Cardiac muscle cell (in vitro differentiated cells and primary cell): ENCODE measurements at places on chromosomes 16 and 17. TPM values are rescaled to one million over a fixed set of nuclear protein-coding genes. Genes with fewer than 3 reads are reported as not detected.

Gene SPNS3
- not detected in 2 replicates for total RNA-seq

Gene HOXB2
- total RNA-seq, result 111 and 114 TPM in 2 replicates

Gene PCGF2
- 14.4 and 21.7 TPM in 2 replicates for total RNA-seq

Gene C16orf54
- not detected in 2 replicates for total RNA-seq

Gene KRTAP16-1
- total RNA-seq, result not detected in 2 replicates

Gene SP6
- 5.8 and 6.3 TPM in 2 replicates for total RNA-seq

Gene SPIRE2
- 4.1 and 7.8 TPM in 2 replicates for total RNA-seq

Gene CORO1A
- total RNA-seq, result 0.92 and 3.2 TPM in 2 replicates

Gene NPIPA5
- 3.8 and 5.8 TPM in 2 replicates for total RNA-seq

Gene PRSS33
- not detected in 2 replicates for total RNA-seq

Gene SLC5A11
- total RNA-seq, result not detected in 2 replicates

Gene SMTNL2
- 176 and 184 TPM in 2 replicates for total RNA-seq

Gene KRT20
- not detected in 2 replicates for total RNA-seq

- no peak for DNase-seq
Measured at GRCh38 chr17:72531729-72532128, 410.9 kb downstream of the SOX9 start.

DNA sequence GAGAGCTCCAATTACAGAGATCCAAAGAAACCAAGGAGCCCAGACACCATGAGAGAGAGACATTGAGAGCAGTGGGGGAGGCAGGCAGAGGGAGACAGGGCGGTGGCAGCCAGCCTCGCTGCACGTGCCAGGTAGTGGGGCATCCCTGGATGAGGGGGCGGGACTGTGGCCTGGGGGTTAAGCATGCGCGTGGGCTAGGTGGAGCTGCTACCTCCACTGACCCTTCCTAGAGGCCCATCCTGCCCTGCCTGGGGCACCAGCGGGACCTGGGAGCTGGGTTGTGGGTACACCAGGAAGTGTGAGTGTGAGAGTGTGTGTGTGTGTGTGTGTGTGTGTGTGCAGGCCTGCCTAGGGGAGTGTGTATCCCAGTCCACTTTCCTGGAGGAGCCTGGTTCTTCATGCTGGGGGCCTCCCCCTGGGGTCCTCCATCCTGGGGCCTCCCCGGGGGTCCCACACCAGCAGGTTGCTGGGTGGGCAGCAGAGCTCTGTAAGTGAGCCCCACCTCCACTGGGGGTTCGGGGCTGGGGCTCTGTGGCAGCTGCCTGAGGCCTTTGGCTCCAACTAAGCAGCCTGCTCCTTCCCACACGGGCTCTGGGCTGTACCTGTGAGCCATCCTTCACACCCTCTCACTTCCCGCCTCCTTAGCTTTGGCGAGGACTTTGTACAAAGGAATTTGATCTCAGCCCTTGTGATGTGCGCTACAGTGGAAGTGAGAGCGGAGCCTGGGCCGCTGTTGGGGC, 127.4 kb downstream of the IRF8 start:
- DNase-seq, result no peak

DNA sequence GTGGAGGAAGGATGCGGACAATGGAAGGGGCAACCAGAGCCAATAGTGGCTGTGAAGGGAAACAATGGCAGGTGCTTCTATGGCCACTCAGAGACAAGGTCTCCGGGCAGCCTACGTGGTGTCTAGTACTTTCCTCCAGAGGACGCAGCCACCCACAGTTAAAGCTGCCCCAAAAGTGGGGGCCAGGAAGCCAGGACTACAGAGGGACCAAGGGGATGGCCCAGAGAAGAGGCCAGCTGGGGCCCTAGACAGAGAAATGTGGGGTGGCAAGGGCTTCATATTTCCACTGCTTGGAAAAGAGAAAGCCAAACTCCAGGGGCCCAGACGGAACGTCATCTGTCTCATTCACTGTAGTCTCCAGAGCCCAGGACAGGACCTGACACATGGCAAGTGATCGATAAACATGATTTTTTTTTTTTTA, 837 bp upstream of the PER1 start:
- DNase-seq, result no peak

- DNase-seq, result no peak
Measured at GRCh38 chr17:55368706-55369105, 52.9 kb downstream of the MMD start.

DNA sequence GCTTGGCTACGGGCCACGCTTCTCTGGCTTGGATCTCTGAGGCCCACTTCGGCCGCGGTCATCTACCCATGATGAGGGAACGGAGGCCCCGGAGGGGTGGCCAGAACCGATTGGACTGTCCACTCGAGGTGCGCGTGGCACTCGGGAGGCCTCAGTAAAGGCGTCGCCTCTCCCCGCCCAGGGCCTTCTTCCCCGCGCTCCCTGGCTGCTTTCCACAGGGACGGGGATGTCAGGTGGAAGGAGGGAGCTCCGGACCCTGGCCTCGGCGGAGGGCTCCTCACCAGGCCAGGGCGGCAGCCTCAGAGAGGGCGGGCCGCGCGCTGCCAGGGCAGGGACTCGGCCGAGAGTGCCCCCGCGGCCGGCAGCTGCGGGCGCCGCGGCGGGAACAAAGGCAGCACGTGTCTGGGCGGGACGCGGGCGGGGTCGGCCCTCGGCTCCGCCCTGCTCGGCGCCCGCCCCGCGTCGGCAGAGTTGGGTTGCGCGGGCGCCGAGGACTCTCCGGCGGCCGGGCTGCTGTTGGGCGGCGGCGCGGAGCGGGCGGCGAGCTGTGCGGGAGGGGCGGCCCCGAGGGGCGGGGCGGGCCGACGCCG, 587 bp upstream of the CDK5R1 start:
- DNase-seq, result peak; percentile 81

DNA sequence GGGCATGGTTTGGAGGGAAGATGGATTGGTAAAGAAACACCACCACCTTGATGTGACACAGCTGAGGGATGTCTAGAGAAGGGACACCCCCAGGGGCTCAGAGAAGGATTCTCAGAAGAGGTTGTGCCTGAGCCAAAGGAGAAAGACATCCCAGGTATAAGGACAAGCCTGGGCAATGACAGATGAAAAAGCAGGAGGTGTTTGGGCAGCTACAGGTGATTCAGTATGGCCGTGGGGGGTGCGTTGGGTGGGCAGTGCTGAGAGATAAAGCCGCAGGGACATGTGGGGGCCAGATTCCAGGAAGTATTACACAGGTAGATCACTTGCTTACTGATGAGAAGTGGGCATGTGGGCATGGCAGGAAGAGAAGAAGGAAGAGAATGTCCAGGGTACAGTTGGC, 7.0 kb downstream of the TMEM95 start:
- no peak for DNase-seq

GRCh38 chr16:19701091-19701490, 16.9 kb downstream of the KNOP1 start:
- DNase-seq, result no peak

- DNase-seq, result peak; percentile 83
Measured at GRCh38 chr17:59366773-59367656, 35.6 kb downstream of the YPEL2 start.

GRCh38 chr17:37791447-37792399, 46.9 kb upstream of the HNF1B start:
- DNase-seq, result peak; percentile 23

GRCh38 chr17:61280338-61280737, 119.3 kb upstream of the TBX2 start:
- DNase-seq, result no peak

DNA sequence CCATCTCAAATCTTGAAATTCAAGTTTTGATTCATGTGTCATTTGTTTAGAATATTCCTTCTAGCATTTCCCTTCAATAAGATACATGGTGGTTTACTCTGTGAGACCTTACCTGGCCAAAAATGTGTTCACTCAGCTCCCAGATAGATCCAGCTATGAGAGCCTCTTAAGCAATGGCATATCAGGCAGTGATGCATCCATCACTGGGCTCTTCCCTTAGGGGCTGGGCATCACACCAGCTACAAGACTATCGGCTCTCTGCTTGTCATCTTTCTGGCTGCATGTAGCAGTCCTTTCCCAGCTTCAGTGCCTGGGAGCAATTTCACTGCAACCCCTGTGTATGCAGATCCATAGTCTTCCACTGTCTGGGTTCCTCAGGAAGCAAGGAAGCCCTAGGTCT, 40.6 kb downstream of the GOSR1 start:
- no peak for DNase-seq

- DNase-seq, result no peak
Measured at GRCh38 chr16:20441191-20441590, 10.1 kb upstream of the ACSM2A start.

GRCh38 chr17:38852771-38853291, 690 bp downstream of the RPL23 start:
- no peak for DNase-seq

DNA sequence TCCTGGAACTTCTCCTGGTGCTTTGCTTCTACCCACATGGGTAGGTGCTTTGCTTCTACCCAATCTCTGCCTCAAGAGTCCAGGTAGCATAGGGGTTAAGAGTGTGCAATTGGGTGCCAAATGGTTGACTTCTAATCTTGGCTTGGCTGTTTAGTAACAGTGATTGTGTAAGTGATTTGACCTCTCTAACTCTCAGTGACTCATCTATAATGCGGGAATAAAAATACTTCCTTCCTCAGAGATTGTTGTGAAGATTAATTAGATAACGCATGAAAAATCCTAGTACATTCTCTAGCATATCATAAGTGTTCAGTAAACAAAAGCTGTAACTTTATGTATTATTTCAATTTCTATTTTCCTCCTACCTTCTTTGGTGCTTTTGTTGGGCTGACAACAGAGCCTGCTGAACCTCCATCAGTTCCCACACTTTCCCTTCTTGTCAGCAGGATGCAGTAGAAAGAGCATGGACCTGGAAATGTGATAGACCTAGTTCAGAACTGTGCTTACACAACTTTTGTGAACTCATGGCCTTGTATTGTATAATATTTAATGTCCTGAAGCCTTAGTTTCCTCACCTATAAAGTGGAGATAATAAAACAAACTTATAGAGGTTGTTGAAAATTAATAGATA, 72.9 kb upstream of the SMIM36 start:
- peak; percentile 29 for DNase-seq

- DNase-seq, result no peak
Measured at GRCh38 chr17:55202896-55203295, 61.9 kb upstream of the HLF start.

- DNase-seq, result no peak
Measured at GRCh38 chr17:19301274-19301951, 61.1 kb downstream of the B9D1 start.

DNA sequence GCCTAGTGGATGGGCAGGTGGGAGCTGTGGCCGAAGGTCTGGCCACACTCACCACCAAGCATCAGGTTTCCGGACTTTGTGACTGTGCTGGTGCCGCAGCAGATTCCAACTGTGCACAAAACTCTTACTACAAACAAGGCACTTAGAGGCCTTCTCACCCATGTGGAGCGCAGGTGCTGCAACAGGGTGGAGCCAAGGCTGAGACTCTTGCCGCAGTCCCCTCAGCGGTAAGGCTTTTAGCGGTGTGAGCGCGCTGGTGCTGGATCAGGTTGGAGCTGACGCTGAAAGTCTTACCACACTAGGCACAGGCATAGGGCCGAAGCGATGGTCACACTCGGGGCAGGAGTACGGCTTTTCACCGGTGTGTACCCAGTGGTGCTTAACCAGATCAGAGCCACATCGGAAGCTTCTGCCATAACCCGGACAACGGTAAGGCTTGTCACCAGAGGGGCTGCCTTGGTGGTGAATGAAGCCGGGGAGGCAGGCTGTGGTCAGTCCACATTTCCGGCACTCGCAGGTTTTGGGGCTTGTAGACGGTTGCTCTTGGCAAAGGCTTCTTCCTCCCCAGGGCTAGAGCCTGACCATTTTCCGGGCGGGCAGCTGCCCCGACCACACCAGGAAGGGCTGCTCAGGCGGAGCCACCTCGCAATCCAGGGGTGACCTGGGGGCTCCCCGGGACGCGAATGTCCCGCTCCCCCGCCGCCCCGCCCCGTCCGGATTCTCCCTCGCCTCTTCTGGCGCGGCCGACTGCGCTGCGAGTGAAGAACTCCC, 1.0 kb upstream of the ARMC5 start:
- DNase-seq, result peak; percentile 50

DNA sequence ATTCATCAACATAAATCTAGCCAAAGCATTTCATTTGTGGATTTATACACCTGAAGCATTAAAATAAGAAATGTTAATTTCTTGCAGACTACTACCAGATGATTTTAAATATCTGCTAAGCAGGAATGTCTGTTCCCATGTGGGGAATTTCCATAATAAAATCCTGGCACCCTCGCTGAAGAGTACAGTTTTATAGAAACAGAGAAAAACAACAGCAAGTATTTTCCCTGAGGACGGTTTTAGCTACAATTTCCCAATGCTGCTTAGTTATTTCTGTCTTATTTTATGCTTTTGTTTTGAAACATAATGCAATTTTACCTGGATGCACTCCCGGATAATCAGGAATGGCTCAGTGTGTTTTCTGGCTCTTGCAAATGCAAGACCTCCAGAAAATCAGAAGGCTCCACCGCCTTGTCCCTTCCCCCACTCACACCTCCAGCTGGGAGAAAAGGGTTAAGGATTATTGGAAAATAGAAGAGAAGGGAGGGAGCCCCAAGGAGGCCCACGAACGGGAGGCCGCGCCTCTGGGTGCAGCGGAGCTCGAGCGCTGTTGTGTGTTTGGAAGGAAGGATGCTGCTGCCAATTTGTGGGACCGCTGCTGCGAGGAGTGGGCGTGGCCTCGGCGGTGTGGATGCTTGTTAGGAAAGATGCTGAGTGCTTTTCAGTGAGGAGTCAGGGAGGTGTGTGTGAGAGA, at the start of gene CNTNAP4:
TSS of gene CNTNAP4 (plus strand) at position 657 of the 694 bp plus-strand sequence. CDS start 262 bp downstream, outside the sequence.
- DNase-seq, result no peak

- no peak for DNase-seq
Measured at GRCh38 chr16:8505327-8505991, 84.9 kb downstream of the TMEM114 start.

- DNase-seq, result no peak
Measured at GRCh38 chr17:62696256-62696655, 68.8 kb downstream of the MRC2 start.

- DNase-seq, result no peak
Measured at GRCh38 chr17:61599608-61600007, 8.6 kb upstream of the NACA2 start.

GRCh38 chr17:47850692-47851573, at the start of gene SP6:
SP6 (minus strand) TSS chr17:47851163; CDS start chr17:47848429, 2,734 bp downstream.
- peak; percentile 86 for DNase-seq

- DNase-seq, result no peak
Measured at GRCh38 chr16:66486773-66487579, 59.9 kb downstream of the BEAN1 start.

DNA sequence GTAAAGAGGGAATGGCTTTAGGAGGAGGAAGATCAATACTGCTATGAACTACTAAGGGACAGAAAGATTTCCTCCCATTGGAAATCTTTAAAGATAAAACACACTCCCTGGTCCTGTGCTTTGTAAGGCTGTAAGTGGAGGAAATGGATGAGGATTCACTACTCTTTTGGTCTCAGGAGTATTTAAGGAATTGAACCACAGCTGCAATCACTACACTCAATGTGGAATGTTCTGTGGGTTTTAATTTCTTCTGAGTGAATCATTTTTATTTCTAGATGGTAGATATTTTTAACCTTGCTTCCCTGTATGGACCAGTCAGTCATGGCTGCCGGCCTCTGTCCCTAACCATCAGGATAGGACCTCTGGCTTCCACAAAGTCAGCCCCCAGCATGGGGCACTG, 65.6 kb downstream of the SDR42E1 start:
- DNase-seq, result peak; percentile 13

- peak; percentile 30 for DNase-seq
Measured at GRCh38 chr16:49531931-49532840, 158.6 kb downstream of the C16orf78 start.
